ENCODE measurements at places on chromosomes 7 and 10. TPM values are rescaled to one million over a fixed set of nuclear protein-coding genes. Genes with fewer than 3 reads are reported as not detected.

The RARRES2 gene
- total RNA-seq = 0.09 TPM

The UCMA gene
- total RNA-seq = not detected

The ANXA8 gene
- not detected for total RNA-seq

The LRRN3 gene
- not detected for total RNA-seq

The SAP25 gene
- not detected for total RNA-seq

The HTR7 gene
- 0.47 TPM for total RNA-seq

The SEMA4G gene
- total RNA-seq = 0.94 TPM

The CARD11 gene
- 46.0 TPM for total RNA-seq

The KAT6B gene
- 9.7 TPM for total RNA-seq

The STMP1 gene
- total RNA-seq = 9.3 TPM

The PLXNA4 gene
- 18.4 TPM for total RNA-seq

The TUBB8 gene
- total RNA-seq = not detected

The RAB19 gene
- total RNA-seq = 0.27 TPM

The PAPOLB gene
- total RNA-seq = under 0.01 TPM
